Left renal cortex interstitium (tissue), 4 donors: ENCODE measurements at places on chromosomes 13 and 19. TPM values are rescaled to one million over a fixed set of nuclear protein-coding genes. Genes with fewer than 3 reads are reported as not detected.

Gene TYROBP
- 8.2 TPM for polyA plus RNA-seq

- DNase-seq = no peak
Observed at GRCh38 chr19:16519230-16519687, 23.0 kb downstream of the CHERP start.

Gene ZNF724
- 6.1 TPM for polyA plus RNA-seq

Gene CYP4F11
- not detected for polyA plus RNA-seq
